CD4-positive, alpha-beta T cell treated with Interleukin-12 subunit alpha and Interleukin-12 subunit beta, for 1 hour (primary cell): ENCODE measurements at places on chromosomes 4 and X.

DNA sequence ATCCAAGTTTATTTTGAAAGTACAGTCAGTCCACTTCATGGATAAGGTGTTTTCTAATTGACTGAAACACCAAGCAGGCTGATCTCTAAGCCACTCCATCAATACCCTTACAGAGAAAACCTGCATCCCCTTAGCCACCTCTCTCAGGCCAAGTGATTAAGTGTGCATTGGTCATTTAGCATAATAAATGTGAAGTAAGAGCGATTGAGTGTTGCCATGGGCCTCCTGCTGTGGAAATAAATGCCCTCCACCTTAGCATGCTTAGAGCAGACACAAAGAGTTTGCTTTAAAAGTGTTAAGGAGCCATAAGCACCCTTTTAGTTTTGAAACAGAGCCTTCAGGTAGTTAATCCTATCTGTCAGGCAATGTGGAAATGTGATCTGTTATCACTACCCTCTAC, 386.5 kb downstream of the GPAT3 start:
- no peak for DNase-seq

DNA sequence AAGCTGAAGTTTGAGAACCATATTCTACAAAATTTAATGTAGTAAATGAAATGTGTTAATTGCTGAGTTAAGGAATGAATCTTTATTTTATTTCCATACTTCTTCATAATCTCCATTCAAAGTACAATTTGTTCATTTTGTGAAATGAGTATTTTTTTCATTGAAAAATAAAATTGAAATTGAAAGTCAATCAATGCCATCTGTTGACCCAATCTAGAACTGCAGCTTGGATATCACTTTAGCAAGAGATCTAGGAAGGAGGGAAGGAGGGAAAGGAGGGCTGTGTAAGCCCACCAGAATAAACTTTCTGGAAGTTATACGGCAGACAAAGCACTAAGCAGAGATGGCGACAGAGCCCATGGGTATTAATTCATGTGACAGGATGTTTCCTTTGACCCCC, 128.4 kb downstream of the ZMAT1 start:
- DNase-seq: peak; percentile 2

- DNase-seq: no peak
Observed at GRCh38 chr4:149370785-149371420, 444.7 kb downstream of the IQCM start.

GRCh38 chr4:114773339-114773738, 174.7 kb downstream of the UGT8 start:
- DNase-seq: no peak

GRCh38 chrX:57899064-57899463, 11.2 kb downstream of the ZXDA start:
- DNase-seq: no peak

GRCh38 chrX:148500423-148501385, at the start of gene AFF2:
Gene AFF2, plus strand, starts transcription at chrX:148500617. Its CDS starts 481 bp downstream, at chrX:148501098.
- peak; percentile 45 for DNase-seq

DNA sequence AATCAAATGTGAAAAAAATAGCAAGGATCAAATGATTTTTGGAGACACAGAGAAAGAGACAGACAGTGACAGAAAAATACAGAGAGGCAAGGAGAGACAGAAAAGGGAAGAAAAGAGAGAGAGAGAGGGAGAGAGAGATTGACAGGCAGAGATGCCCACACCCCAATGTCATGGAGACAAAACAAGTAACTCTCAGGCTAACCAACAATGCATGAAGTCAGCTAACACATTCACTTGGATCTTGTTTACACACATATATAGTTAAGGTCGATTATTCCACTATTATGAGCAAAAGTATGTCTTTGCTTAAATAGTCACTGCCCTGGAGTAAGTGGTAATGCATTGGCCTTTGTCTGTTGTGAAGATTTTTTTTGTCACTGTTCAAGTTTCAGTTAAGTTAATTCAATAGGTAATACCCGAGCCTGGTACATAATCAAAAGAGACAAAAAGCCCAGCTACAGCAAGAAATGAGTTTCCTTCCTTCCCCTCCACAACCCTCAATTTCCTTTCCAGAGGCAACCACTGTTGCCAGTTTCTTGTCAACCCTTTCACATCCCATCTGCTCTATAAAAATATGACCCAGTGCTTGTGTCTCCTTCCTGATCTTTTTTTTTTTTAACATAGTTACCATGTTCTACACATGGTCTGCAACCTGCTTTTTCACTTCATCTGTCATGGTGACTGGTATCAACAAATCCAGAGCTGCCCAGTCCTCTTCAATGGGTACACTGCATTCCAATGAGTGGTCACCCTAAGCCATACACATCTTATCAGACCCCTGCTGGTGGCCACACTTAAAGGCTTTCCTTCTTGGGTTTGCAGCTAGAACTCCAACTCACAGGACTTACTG, 52.1 kb downstream of the PROM1 start:
- no peak for DNase-seq

DNA sequence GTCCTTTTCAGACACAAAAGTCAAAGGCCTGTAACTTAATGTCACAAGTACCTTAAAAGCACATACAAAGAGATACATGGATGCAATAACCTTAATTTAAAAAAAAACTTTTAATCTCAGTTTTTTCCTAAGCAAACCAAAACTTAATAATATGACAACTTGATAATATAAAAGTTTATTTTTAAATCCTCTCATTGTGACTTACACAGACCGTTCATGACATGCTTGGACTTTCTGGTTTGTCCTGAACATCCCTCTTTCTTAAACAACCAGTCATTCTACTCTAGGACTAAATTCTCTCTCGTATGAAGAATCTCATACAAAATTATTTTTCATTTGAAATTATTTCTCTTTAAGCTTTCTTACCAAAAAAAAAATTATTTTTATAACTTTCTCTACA, 43.1 kb upstream of the CYP2U1 start:
- DNase-seq: no peak

DNA sequence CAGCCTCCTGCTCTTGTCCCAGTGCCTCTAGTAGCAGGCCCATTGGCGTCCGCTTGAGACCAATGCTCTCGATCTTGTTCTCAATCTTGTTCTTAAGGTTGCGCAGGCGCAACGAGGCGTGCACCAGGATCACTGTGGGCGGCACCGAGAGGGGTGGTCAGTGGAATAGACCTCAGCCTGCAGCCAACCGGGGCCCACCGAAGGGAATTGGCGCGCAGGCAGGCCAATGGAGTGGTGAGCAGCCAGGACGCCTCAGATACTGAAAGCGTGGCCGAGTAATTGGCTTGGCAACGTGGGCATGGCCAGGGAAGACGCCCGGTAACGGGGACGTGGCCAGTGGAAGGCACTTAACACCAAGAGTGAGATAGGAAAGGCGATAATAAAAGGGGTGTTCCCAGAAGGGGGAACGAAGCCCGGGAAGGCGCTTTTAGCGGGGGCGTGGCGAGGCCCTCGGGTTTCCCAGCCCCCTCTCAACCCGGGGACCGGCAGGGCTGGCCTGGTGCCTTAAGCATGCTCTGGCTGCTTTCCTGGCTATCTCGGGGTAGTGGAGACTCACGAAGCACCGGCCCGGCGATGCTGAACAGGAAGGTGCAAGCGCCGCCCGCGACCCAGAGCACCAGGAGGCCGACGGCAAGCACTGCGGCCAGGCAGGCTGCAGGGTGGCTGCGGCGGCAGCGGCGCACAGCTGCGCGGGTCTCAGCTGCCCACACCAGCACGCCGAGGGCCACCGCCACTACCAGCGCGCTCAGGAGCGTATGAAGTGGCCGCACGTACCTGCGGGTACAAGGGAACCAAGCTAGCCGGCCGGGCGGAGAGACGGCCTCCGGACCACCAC, 1.7 kb downstream of the PRAF2 start:
- DNase-seq: no peak

DNA sequence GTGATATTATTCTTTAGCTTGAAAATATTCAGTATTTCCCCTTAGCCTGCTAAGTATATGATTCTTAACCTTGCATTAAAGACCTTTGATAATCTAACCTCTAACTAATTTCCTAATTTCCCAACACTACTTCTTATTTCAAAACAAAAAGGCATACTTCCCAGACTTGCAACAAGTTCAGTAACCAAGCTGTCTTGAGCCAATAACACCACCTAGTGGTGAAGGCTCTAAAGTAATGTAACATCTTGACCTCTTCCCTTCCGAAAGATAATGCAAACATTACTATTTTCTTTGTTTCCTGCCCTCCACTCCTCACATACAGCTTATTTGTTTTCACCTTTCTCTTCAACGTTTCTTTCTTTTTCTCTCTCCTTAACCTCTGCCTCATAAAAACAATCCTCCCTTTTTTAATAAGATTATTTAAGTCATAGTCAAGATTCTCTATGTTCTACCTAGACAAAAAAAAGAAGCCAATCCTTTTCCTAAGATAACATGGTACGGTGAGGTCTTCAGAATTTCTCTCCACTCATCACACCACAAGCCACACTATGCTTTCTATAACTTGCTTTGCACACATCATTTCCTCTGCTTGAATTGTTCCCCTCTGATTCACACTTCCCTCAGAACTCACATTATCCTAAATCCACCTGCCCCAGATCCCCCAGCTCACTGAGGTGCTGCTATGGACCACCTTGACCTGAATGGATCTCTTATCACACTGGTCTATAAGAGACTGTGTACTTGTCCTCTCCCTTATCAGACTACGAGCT, 3.5 kb downstream of the FAT1 start:
- no peak for DNase-seq

DNA sequence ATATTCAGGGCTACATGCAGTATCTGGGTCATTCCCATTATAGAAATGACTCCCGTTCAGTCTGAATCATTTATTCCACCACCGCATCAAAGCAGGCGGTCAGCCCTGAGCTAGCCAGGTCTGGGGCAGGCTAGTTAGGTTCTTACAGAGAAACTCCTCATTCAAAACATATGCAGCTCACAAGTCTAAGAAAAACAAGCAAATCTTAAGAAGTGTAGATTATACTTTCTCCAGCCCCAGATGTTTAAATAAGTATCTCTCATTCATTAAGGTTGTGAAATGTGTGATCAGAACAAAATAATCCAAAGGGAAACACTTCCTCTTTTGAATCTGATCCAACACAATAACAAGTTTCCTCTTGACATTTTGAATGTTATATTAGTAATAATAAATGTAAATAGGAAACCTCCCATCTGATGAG, 441.9 kb downstream of the INPP4B start:
- no peak for DNase-seq

GRCh38 chr4:2792711-2793585, at the start of gene SH3BP2:
Gene SH3BP2, plus strand, starts transcription at chr4:2793085. Its CDS starts 27,533 bp downstream, at chr4:2820618.
- DNase-seq: peak; percentile 77

GRCh38 chr4:71980976-71981375, 50.8 kb upstream of the NPFFR2 start:
- no peak for DNase-seq

DNA sequence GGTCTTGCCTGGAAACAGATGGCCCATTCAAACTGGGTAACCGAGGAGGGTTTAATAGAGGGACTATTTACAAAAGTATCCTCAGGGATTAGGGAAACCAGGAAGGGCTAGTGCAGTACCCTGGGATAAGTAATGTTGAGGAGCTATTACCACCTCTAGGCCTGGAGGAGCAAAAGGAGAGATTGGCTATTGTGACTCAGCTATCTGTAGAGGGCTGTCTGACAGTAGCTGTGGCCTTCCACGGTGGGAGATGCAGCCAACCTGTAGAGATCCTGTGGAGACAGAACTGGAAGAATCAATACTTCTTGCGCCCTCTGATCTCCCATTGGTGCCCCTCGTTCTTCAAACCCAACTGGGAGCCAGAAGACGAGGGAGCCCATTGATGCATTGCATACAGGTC, 34.1 kb upstream of the RPS6KA3 start:
- no peak for DNase-seq

GRCh38 chr4:175773566-175773965, 38.5 kb downstream of the GPM6A start:
- no peak for DNase-seq

DNA sequence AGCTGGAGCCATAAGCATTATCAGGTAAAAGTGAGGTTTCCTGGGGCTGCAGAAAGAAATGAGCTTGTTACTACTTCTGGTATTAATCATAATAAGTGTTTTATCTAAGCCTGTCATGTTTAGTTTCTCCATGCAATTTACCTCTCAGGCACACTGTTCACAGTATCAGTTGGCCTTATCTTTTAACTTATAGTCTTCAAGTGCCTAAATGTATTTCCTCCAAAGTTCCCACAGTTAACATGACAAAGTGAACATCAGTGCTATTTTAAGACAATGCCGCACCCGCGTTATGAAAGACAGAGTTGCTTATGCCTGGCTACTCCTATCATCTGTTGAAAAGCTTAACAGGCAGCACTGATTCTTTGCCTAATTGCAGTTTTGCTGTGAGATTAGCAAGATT, 408.7 kb upstream of the FAM241A start:
- DNase-seq: no peak

- DNase-seq: no peak
Observed at GRCh38 chrX:23331701-23332100, 2.9 kb upstream of the PTCHD1 start.

DNA sequence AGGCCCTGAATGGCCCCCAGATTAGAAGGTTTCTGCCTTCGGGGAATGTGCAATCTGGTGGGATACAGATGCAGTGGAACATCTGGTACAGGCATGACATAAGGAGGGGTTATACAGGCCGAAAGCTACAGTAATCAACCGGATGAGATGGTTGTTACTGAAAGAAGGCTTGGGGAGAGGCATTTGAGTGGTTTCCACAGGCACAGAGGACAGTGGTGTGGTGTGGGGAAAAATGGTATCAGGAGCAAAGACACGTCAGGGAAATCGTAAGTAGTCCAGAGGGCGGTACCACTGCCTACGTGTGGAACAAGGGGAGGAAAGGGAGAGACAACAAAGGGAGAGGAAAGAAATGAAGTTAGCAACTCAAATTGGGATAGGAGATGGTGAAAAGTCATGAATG, 3.0 kb downstream of the PDLIM3 start:
- DNase-seq: no peak

DNA sequence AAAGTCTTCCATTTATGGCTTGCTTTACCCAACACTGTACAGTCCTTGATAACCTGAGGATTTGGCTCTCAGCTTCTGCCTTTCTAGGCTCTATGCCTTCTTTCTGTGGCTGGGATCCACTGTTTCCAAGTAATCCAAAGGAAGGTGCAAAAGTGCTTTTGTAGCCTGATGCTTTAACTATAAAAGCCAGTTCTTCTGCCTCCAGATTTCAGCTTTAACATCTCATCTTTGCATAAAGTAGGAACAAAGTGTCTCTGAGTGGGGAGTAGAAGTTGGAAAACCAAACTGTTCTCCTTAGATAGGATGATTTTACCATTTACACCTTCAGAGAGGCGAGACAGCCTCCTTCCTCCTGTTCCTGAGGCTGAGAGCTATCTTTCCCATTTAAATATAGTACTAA, 11.1 kb upstream of the SEC24D start:
- DNase-seq: no peak

DNA sequence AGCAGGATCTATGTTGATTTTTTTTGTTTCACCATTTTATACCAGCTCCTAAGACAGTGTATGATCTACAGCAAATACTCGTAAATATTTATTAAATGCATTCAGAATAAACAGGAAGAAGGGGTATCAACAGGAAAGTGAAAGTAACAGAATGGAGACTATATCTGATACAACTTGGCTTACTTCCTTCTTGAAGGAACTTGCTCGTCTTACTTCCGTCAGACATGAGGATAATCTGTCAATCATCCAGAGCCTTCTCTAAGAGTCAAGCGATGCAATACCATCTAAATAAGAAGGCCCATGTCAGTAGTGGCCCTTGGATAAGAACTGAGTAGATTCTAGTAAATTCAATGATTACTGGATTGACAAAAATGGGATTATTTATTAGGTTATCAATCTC, 84.2 kb downstream of the CAMK2D start:
- peak; percentile 45 for DNase-seq
